GM18507 (cell line): ENCODE measurements at places on chromosomes 7 and 10.

DNA sequence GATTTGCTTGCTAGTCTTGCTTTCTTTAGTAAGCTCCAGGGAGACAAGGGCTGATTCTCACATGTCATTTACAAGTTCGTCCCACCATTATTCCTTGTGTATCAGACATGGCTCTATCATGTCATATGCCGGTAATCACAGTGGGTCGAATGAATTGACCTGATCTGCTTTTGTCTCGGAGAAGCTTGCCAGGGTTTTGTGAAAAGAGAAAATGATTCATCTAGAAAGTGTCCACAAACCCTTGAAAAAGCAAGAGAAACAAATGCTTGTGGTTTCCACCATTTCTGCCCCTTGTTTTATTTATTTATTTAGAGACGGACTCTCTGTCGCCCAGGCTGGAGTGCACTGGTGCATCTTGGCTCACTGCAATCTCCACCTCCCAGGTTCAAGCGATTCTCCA, 278.5 kb downstream of the TCF7L2 start:
- DNase-seq: no peak

DNA sequence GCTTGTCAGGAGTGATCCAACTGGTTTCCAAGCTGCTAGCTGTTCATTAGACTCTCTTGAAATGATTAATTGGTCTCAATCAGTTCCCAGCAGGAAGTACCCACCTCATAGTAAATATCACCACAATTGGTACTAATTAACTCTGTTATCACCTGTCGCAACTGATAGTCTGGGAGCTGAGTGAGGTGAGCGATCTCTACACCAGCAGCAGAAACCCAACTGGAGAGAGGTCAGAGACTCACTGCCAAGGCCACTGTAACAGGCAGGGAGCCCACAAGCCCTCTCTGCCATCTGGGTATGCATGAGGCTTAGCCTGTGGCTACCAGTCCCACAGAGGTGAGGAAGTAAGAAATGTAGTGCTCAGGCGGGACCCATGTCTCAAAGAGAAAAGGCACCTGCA, 245.5 kb downstream of the DYNC1I1 start:
- no peak for DNase-seq

DNA sequence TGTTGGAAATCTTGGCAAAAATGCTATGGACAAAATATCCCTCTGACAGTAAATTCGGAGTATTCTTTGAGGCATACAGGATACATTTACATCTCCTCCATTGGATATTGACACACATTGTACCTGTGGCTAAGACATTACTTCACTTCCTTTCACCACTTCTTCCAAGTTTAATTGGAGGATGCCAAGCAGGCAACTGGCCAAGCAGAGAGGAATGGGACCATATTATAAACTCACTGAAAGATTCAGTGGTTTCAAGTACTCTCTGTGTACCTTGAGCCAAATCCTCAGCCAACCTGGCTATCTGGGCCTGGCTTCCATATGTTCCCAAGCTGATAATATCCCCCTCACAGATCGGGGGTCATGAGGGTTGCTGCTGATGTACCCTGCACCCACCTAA, 14.7 kb upstream of the JCAD start:
- DNase-seq: no peak

GRCh38 chr10:89745903-89746302, 44.5 kb downstream of the KIF20B start:
- DNase-seq: no peak

GRCh38 chr10:49135575-49136313, 1.9 kb upstream of the FAM170B start:
- no peak for DNase-seq

GRCh38 chr10:60677531-60678129, 100.6 kb upstream of the CDK1 start:
- no peak for DNase-seq

- DNase-seq: peak; percentile 35
These were observed 10.3 kb downstream of the HUS1 start for GRCh38 chr7:47968847-47969774.
